GDM1 (cell line): ENCODE measurements at places on chromosomes 7 and 10.

GRCh38 chr7:4703532-4703931 lies 21.4 kb downstream of the FOXK1 start:
- no peak for DNase-seq

GRCh38 chr7:98368716-98369115 lies 32.2 kb downstream of the BAIAP2L1 start:
- no peak for DNase-seq

DNA sequence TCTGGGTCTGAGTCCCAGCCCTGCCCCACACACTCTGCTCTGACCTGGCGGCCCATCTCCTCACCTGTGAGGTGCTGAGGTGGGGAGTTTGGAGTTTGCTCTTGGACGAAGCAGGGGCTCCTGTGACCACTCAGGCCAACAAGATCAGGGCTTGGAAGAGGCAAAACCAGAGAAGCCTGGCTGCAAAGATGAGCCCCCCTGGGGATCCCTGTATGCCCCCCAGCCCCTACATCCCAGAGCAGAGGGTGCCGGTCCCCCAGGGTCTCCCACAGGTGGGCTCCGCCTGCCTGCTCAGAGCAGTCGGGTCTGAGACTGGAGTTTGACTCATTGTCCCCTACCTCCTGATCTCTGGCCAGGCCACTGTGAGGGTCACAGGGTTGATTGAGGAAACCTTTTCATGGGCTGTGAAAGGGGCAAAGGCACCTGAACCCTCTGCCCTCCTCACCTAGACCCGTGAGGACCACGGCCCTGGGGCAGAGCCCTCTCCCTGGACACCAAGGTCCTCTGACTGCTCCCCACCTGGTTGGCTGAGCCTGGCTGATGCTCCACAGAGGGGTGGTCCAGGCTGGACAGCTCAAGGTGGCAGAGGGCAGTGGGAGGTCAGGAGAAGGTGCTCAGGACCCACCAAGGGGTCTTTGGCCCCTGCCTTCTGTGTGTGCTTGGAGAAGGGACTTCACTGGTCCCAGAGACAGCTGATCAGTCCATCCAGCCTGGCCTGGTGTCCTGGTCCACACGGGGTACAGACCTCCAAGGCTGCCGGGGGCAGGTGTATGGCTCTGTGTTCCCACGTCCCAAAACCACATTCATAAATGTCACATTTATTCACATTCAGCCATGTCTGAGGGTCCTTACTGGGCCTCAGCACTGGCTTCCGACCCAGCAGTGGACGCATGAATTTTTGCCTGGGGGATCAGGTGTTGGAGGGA lies 9.1 kb upstream of the SCART1 start:
- DNase-seq: no peak

GRCh38 chr7:71535616-71536015 lies 403.7 kb downstream of the GALNT17 start:
- no peak for DNase-seq

GRCh38 chr10:24344279-24344678 lies 135.3 kb downstream of the KIAA1217 start:
- no peak for DNase-seq

DNA sequence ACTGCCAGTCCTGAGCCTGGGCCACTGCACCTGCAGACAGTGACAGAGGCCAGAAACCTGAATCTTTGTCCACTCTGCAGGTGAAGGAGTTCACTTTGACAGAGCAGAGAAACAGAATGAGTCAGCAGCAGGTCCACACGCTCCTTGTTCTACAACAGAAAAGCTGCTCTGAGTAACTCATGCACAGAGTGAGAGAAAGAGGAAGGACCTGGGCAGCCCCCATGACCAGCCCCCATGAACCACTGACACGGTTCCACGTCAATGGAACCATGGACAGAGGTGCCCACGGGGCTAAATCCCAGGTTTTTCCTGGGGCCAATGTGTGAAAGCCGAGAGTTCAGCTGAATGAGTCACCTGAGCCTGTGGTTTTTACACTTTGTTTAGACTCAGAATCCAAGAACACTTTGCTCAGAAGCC lies 40.8 kb upstream of the CTBP2 start:
- DNase-seq: no peak

DNA sequence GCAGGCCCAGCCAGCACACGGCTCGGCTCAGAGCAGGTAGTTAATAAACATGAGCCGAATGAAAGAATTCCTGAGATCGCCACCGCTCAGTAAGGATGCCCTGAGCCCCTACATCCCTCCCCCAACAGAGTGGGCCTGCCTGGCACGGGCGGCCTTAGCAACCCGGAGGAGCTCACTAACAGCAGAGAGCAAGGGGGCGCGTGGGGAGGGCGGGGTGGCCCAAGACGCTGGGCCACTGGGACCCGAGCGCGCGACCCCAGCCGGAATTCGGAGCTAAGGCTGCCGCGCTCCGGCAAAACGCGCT lies 403 bp upstream of the ENO4 start:
- no peak for DNase-seq

GRCh38 chr7:92802406-92802805 lies 34.0 kb downstream of the CDK6 start:
- no peak for DNase-seq

DNA sequence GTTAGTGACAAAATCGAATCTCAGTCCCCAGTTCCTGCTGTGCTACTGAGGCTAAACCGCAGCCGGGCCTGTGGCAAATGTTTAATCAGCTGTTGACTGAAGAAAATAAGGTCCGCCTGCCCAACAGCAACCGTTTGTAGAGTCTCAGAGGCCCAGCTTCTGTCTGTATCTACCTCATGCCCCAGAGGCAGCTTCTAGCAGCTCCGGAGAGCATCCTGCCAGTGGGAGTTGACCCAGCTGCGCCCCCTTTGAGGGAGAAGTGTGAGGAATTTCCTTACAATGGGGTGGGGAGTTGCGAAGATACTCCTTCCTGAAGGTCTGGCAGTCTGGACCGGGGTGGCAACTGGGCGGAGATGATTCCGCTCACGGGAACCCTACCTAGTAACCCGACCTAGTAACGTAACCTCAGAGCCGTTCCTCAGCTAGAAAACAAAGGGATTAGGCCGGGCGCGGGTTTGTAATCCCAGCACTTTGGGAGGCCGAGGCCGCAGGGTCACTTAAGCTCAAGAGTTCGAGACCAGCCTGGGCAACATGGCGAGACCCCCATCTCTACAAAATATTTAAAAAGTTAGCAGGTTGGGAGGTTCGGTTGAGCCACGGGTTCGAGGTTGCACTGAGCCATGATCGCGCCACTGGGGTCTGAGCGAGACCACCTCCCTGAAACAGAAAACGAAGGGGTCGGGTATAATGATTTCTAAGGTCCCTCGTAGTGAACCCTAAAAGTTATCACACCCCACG lies 846 bp upstream of the ZNF775 start:
- peak; percentile 31 for DNase-seq

DNA sequence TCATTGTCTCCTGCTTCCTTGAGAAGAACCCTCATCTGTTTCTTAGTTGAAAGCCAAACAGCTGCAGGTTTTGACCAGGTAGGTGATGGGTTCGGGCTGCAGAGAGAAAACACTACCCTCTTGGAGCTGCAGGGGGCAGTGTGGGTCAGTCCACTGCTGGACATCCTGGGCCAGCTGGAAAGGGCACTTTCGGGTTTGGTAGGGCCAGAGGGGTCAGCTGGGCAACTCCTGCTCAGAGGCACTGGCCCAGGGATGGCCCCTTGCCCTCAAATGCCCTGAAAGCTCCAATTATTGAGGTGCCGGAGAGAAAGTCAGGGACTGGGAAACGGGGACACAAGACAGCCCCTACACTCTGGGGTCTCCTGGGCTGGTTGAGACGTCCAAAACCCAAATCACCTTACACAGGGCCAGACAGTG lies 90.7 kb downstream of the MKI67 start:
- DNase-seq: no peak

DNA sequence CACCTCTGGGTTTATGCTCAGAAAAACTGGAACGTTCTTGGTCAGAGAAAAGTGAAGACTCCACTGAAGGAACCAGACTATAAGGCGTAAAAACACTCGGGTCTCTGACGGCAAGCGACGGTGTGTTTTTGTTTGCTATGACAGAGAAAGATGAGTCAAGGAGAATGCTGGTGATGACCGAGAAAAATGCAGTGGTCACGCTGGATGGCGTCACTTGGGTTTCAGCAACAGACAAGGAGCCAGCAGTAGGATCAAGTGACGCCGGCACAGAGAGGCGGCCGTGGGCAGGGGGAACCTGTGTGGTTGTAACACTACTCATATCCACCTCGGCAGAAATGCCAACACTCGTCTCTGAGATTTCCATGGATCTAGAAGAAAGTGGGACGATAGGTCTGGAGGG lies 63.4 kb downstream of the KIAA1549 start:
- no peak for DNase-seq

DNA sequence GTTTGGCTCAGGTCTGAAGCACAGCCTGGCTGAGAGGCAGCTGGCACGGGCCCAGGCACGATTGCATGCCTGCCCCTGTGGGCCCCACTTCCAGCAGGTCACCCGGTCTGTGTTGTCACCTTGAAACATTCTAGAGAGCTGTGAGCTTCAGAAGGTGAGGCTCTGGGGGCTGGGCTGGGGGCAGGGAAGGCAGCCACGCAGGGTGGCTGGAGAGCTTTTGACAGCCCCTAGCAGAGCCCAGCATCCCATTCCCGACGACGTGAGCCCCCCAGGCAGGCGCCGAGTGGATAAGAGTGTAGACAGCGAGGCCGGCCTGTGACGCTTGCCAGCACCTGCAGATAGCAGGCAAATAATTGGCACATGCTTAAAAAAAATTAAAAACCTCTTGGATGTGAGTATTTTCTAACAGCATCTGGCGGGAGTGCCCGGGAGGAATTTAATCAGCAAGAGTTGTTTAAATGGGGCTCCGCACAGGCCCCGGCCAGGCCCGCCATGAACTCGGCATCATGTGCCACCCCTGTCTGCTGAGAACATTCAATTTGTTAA lies 212.0 kb upstream of the TBX20 start:
- no peak for DNase-seq
